ENCODE measurements at places on chromosomes 16 and 17.

- DNase-seq = no peak
These were observed 2.5 kb downstream of the NME3 start for GRCh38 chr16:1768767-1769401.

GRCh38 chr16:57303910-57304168 is 19.4 kb upstream of the PLLP start:
- DNase-seq = no peak

DNA sequence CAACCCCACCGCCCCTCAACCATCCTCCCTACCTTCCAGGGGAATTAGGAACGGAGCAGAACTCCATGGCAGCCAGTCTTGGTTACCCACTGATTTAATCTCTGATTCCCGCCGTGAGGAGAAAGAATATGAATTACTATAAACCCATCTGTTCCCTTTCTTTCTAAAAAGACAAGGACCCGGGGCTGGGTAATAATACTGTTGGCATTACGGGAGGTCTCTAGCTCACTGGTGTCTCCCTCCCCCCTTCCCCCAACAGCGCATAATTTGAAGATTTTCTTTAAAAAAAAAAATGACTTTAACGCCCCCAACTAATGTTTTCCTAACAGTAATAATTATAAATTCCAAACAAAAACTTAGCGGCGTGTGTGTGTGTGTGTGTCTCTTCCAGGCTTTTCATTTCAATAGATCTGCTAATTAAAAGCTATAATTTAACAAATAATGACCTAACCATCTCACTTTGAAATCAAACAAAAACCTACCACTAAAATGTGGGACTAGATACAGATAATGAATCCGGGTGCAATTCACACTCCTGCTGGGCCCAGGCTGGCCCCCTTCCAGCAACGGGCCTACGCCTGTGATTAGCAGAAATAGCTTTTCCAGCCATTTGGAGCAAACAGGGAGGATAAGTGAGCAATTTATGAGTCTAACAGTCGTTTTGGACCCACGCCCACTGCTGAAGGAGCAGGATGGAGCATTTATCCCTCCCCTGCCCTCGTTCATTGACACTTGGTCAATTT is 18.2 kb upstream of the BHLHA9 start:
- DNase-seq = no peak

- DNase-seq = peak; percentile 20
These were observed 3.4 kb upstream of the SSH2 start for GRCh38 chr17:29933379-29933778.

DNA sequence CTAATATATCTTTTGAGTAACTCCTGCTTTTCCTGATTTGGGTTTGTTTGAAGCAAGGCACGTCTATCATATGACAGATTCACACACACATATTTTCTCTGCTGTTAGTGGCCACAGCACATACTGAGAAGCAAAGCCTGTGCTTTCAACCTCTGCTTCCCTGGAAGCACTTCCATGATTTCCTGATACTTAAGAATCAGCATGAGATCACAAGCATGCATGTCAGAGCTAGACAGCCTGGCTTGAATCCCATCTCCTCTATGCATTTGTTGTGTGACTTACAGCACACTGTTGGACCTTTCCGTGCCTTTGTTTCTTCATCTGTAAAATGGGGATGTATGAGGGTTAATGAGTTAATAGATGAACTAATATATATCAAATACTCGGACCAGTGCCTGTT is 151.1 kb upstream of the NOL11 start:
- no peak for DNase-seq

- DNase-seq = no peak
These were observed 387 bp downstream of the MRPL28 start for GRCh38 chr16:369866-370436.

DNA sequence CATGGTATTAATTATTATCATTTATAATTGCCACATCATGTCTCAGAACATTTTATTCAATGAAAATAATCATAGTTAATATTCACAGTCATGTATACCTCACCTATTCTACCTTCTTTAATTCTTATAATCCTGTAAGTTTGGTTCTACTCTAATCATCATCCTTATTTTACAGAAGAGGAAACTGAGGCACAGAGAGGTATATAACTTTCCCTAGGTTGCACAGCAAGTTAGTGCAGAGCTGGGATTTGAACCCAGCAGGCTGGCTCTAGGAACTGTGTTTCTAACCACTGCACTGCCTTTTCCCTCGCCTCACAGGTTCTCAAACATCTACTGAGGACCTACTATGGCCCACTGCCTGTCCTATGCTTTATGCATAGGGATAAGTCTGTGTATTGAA is 32.7 kb downstream of the WSB1 start:
- DNase-seq = no peak

GRCh38 chr17:68403122-68403521 is 54.2 kb downstream of the WIPI1 start:
- no peak for DNase-seq

- no peak for DNase-seq
These were observed 78.4 kb downstream of the ABCC1 start for GRCh38 chr16:16027728-16028310.

DNA sequence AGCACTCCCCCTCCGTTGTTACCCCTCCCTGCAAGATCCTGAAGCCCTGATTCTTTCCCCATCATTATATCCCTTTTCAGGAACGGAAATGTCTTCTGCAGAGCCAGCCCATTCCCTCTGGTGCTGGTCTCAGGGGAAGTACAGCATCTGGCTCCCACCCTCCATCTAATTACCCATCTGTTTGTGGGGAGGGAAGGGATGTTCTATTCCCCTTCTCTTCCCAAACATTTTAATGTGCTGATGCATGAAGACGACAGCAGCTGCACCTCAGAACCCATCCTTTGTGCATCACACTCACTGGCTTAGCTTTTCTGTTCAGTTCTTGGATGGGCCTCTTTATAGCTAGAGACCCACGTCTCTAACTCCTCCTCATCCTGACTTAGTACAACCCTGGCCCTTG is 367.2 kb downstream of the CDH13 start:
- DNase-seq = no peak

- DNase-seq = peak; percentile 40
These were observed 1.2 kb downstream of the CNTNAP1 start for GRCh38 chr17:42683407-42684034.

DNA sequence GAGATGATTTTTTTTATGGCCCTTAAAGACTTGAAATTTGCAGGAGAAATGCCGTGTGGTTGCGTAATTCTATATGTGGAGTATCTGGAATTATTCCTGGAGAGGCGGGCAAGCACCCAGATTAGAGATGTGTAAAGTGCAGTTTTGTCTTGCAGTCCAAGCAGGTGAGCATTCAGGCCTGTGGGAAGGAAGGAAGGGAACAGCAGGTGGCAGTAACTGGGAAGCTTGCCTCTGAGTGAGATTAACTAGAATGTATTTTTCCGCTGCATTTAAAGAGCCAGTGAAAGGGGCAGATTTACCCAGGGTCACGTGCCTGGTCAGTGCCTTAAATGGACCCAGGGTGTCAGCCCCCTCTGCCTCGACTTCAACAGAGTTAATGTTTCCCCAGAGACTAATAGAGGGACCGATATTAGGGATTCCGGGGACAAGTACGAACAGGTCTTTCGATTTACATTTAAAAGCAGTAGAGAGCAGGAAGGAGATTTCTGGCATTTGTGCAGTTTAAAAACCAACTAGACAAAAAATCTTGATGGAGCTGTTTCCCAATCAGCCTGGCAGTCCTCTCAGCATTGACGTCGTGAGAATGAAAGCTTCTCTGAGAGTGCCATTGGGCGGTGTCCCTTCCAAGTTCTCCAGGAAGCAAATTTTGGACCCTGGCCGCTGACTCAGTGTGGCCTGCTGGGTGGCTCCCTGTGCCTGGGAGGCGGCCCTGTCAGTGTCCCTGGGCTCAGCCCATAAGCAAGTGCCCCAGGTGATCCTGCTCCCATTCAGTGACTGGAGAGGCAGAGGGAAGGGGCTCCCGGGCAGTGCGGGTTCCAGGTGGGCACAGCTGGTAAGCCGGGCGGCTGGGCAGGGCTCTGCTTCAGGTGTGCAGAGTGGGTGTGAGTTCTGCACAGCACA is 38.2 kb downstream of the KSR1 start:
- DNase-seq = no peak

DNA sequence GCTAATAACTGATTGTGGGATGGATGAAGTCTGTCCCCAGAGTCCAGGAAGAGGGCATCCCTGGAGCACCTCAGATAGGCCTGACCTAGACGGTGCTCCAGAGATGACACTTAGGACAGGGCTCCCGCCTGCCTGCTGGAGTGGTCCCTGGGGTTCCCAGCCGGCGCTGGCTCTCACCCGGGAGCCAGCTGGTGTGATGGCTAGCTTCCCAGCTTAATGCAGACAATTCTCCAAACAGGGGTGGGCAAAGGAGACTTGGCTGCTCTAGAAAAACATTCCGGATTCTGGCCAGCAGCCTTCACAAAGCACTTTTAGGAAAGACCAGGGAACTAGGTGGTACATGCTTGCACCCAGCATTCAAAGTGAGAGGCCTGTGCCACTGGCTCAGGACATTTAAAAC is 18.6 kb downstream of the ACE start:
- no peak for DNase-seq

DNA sequence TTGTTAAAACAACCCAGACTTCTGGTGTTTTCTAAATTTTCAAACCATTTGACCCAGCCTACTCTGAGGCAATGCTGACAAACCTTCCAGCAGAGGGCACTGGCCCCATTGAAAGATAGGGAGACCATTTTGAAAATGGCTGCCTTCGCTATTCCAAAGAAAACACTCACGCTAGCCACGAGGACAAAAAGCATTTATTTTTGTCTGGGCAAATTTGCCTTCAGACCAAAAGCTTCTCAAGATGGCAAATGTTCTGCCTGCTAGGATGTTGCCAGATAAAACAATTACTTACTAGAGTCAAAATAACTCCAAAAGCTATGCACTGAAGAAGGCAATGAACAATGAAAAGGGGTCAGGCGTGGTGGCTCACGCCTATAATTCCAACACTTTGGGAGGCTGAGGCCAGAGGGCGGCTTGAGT is 296.7 kb upstream of the IRX5 start:
- peak; percentile 48 for DNase-seq

- no peak for DNase-seq
These were observed 103.5 kb upstream of the XYLT1 start for GRCh38 chr16:17574256-17574655.

GRCh38 chr17:81242421-81243332 is 3.6 kb downstream of the NDUFAF8 start:
- peak; percentile 18 for DNase-seq

GRCh38 chr17:34850023-34850422 is 111.2 kb downstream of the CCT6B start:
- peak; percentile 38 for DNase-seq

- no peak for DNase-seq
These were observed 7.0 kb downstream of the INPP5K start for GRCh38 chr17:1509290-1509881.

DNA sequence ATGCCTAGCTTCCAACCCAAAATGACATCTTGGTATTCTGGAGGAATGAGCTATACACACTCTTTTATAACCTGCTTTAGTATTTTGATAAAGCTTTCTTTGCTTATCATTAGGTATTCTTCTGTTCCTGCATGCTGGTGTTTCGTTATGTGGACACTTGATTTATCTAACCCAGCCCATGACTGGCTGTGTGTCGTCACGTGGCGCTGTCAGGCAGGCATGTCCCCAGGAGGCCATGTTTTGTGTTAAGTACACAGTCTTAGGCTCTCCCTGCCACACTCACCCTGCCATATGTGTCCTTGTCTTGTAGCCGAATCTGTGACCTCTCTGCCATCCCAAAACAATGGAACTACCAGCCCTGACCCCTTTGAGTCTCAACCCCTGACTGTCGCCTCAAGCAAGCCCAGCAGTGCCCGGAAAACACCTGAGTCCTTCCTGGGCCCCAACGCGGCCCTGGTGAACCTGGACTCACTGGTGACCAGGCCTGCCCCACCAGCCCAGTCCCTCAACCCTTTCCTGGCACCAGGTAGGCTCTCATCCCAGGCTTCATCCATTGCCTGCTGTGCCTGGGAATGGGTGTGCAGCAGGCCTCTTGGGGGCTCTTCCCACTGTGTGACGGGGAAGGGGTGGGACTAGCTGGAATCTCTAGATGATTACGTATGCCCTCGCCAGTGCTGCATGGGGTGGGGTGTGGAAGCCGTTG is 30.8 kb downstream of the B9D1 start:
- no peak for DNase-seq

- DNase-seq = peak; percentile 63
These were observed 26.9 kb downstream of the HSD17B2 start for GRCh38 chr16:82061861-82062525.

GRCh38 chr17:76996741-76997694 is 128.8 kb downstream of the MGAT5B start:
- DNase-seq = peak; percentile 6

- no peak for DNase-seq
These were observed 287.1 kb upstream of the ASIC2 start for GRCh38 chr17:33580215-33580614.

- DNase-seq = no peak
These were observed 10.9 kb upstream of the CACNG4 start for GRCh38 chr17:66953630-66954020.

DNA sequence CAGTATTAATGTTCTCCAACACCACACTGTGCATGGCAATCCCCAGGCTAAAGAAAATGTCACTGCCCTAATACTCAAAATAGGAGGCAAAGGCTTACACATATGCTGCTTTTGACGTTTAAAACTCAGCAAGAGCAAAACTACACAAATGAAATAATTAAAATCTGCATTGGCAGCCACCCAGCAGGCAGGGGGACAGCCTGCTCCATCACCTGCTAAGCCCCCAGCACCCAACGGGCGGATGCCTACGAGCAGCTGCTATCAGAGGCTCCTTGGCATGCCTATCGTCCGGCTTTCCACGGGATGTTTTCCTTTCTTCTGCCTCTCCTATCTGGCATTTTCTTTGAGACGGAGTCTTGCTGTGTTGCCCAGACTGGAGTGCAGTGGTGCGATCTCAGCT is 337.5 kb downstream of the SOX9 start:
- no peak for DNase-seq

DNA sequence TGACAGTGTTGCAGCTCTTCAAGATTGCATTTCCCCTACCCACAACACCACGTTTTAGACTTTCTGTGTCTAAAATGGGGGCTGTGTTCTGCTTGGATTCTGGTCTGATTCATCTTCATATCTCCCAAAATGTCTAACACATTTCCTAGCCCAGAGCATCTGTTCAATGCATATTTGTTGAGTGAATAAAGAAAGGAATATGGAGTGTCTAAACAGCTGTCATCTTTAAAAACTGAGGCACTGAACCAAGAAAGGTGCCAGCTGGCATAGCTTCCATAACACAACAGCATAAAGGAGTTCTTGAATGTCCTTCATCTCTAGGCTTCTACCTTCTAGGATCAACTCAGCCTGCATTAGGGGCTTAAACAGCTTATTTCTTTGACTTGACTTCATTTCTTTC is 67.4 kb downstream of the CDH11 start:
- DNase-seq = no peak
